ENCODE measurements at places on chromosomes 7 and 10.

DNA sequence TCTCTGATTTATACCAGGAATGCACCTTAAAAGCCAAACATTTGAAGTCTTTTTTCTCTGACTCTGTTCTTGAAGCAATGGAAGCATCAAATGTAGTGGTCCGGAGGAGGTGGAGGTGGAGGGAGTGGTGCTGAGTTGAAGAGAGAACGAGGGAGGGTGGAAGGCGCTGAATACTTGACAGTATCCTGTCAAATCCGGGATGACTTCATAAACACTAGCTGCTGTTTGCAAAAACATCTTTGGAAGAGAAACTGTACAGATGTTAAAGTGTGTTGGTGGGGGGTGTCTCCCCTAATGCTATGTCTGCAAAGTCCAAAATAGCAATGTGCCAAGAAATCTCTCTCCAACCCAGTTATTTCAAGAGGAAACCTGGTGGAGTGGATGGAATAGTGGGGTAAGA, 328.5 kb upstream of the AUTS2 start:
- DNase-seq: no peak

DNA sequence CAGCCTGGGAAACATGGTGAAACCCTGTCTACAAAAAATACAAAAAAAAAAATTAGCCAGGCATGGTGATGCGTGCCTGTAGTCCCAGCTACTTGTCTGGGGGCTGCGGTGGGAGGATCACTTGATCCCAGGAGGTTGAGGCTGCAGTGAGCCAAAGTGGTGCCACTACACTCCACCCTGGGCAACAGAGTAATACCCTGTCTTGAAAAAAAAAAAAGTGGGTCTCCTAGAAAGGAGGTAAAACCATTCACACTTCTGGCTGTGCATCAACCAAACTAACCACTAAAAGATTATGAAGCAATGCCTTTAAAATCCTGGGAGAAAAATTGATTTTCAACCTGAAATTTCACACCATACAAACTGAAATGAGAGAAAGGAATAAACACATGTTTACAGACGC, 35.4 kb upstream of the C10orf71 start:
- DNase-seq: no peak

GRCh38 chr10:100223879-100224278, 5.5 kb downstream of the CHUK start:
- DNase-seq: no peak

- DNase-seq: no peak
These were observed 64.9 kb downstream of the PRKG1 start for GRCh38 chr10:51139176-51139575.

DNA sequence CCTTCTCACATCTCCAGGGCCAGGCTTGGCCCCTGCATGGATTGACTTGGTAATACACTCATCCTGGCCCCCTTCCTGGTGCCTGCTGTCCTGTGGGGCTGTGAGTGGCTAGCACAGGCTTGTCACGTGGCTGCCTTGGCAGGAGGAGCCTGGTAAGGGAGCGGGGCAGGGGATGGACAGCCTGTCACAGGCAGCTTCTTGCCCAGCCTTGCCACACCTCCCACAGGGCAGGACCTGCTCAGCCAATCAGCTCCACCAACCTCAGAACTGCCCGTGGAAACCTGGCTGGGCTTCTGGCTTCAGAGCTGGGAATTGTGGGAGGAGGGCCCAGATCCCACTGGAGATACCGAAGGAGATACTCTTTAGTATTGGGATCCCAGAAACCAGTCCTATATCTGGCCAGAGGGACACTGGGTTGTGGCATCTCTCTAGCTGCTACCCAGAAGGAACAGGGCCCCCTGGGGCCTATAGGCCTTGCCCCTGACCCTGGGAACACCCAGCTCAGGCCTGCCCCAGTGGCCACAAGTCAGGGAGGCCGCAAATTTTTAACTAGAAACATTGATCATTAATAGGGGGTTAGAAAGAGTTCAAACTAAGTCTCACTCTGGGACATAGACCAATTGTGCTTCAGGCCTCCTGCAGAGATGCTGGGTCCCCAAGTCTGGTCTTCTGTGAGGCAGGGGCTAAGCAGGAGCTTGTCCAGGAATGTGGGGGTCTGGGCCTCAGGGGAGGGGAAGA, at the start of gene HOGA1:
Gene HOGA1, plus strand, starts transcription at position 330 of the 738 bp plus-strand sequence. Its CDS starts 315 bp downstream, at position 645.
- DNase-seq: peak; percentile 63

DNA sequence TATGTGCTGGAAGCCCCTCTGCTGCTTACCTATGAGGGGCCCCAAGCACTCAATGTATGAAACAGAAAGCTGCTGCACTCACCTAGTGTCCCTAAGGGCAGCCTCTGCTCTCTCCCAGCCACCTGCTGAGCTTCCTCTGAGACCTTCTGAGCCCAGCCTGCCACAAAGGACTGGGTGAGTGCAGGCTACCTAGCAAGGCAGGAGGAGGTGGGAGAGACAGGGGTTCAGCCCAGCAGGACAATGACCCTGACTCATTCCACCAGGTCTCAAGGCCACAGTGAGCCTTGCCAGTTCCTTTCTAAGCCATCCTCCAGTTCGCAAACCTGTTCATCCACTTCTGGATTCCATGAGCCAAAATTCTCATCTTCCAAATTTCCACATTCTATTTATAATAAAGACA, 16.3 kb downstream of the VOPP1 start:
- no peak for DNase-seq

DNA sequence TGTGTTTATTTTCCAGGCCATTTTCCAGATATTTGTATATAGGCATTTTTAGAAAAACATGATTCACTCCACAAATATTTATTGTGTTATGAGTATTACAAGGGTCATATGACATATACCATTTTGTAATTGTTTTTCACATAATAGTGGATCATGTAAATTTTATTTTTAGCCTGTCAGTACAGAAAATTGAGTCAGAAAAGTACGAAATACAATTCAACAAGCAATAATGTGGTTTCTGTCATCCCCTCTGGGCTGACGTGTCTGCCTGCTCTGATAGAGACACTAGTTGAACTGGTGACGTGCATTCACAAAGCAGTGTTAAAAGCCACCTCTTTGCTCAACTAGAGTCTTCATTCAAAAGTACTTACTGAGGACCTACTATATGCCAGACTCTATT, 97.9 kb upstream of the STEAP1B start:
- peak; percentile 81 for DNase-seq

Data from foreskin fibroblast (primary cell).